GM12878 (cell line): ENCODE measurements at places on chromosomes 6 and 20. TPM values are rescaled to one million over a fixed set of nuclear protein-coding genes. Genes with fewer than 3 reads are reported as not detected.

The PDE10A gene
- 0.03 and 0.16 TPM in 2 replicates for total RNA-seq

GRCh38 chr20:36482044-36482473 lies 59.3 kb upstream of the MYL9 start:
- H3K4me1 ChIP-seq, result peaks cover 12% of the 10 kb centered on the region
- H3K36me3 ChIP-seq, result no peaks in the 10 kb centered on the region; the same call in 1 of the 2 replicates
- H3K27ac ChIP-seq, result no peak overlapping the region
- H3K4me3 ChIP-seq, result no peak overlapping the region

The TBCC gene
- total RNA-seq, result 18.5 and 21.3 TPM in 2 replicates

- no peak overlapping the region for H3K4me3 ChIP-seq
- no peaks in the 10 kb centered on the region for H3K27me3 ChIP-seq
- DNase-seq, result no peak
- no peaks in the 10 kb centered on the region for H3K4me1 ChIP-seq
These were observed 307.2 kb downstream of the FRK start for GRCh38 chr6:115753446-115753845.

The HTR1E gene
- not detected in 2 replicates for total RNA-seq

DNA sequence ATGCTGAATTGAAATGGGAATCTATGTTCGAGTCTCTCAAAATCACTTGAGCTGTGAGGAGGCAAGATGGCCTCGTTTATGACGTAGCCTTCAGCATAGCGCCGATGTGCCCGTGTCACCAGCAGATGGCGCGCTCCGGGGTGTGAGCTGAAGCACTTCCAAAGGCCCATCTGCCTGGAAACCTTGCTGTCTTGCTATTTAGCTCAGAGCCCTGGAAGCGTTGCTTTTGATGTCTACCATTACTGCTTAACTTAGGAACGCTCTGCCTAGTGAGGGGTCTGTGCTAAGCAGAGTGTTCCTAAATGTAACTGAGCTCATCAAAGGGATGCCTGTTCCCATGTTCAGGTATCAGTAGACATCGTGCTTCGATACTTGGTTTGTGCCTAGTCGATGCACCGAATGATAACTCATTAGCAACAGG lies 67.7 kb downstream of the SYCP2L start:
- DNase-seq, result peak; percentile 31
- no peak overlapping the region for H3K4me3 ChIP-seq
- no peaks in the 10 kb centered on the region for H3K4me1 ChIP-seq
- no peaks in the 10 kb centered on the region for H3K36me3 ChIP-seq
- H3K27ac ChIP-seq, result no peak overlapping the region

DNA sequence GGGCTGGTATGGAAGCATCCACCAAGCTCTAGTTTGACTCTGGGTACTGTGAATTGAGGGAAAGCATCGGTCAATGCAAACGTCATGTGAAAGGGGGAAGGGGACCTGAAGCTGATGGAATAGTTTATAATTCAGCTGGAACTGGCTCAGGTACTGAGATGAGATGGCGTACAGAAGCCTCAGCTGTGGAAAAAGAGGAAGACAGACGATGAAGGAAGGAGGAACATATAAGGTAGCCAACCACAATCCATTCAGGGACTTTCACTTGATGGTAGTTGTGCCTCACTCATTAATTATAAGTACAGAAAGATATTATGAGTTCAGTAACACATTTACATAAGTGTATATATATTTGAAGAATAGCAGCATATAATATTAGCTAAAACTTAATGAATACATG lies 2.7 kb downstream of the CALHM5 start:
- peaks cover 9% of the 10 kb centered on the region for H3K4me1 ChIP-seq
- no peaks in the 10 kb centered on the region; the same call in 1 of the 2 replicates for H3K27me3 ChIP-seq
- no peak overlapping the region for H3K27ac ChIP-seq
- no peaks in the 10 kb centered on the region for H3K36me3 ChIP-seq
- DNase-seq, result no peak
